SJSA1 (cell line): ENCODE measurements at places on chromosomes 1 and 21.

DNA sequence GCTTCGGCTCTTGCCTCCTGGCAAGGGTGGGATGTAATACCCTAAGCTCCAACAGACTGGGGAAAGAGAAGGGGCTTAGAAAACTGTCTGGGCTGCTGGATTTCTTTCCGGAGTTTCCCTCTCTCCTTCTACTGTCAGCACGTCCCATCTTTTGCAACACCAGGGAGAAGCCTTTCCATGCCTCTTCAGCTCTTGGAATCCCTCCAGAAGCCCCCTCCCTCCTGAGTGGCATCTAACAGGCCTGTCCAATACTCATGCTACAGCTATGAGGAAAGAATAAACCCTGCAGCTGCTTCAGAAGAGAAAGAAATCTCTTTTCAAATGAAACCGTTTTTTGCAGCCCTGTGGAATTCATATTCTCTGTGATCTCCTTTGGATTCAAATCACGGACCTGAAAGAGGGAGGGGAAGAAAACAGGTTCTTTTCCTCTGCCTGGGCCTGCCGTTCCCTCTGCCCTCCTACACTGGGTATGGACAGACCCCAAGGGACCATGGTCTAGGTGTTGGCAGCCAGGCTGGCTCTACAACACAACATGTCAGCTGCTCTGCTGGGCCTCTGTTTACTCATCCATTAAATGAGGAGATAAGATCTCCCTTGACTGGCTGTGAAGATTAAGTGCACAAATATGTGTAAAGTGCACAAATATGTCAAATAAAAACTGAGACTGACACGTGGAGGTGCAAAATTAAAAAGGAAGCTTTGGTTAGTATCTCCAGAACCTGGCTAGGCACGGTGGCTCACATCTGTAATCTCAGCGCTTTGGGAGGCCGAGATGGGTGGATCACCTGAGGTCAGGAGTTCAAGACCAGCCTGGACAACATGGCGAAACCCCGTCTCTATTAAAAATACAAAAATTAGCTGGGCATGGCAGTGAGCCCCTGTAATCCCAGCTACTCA is 6.0 kb upstream of the CAPN2 start:
- peak; percentile 74 for DNase-seq

GRCh38 chr1:226401355-226402303 is 6.3 kb downstream of the PARP1 start:
- DNase-seq: no peak

DNA sequence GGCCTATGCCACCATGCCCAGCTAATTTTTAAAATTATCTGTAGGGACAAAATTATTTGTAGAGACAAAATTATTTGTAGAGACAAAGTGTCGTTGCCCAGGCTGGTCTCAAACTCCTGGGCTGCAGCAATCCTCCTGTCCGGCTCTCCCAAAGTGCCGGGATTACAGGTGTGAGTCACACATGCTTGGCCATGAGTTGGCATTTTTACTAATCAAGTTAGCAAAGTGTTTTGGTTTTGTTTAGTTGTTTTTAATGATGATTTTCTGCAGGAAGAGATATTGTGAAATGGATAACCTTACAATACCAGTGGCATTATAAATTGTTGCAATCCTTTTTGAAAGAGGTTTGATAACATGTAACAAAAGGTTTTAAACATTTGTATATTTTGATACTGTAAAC is 65.3 kb upstream of the MAGI3 start:
- DNase-seq: no peak

- no peak for DNase-seq
Measured at GRCh38 chr1:10108948-10109708, 76.4 kb downstream of the UBE4B start.

DNA sequence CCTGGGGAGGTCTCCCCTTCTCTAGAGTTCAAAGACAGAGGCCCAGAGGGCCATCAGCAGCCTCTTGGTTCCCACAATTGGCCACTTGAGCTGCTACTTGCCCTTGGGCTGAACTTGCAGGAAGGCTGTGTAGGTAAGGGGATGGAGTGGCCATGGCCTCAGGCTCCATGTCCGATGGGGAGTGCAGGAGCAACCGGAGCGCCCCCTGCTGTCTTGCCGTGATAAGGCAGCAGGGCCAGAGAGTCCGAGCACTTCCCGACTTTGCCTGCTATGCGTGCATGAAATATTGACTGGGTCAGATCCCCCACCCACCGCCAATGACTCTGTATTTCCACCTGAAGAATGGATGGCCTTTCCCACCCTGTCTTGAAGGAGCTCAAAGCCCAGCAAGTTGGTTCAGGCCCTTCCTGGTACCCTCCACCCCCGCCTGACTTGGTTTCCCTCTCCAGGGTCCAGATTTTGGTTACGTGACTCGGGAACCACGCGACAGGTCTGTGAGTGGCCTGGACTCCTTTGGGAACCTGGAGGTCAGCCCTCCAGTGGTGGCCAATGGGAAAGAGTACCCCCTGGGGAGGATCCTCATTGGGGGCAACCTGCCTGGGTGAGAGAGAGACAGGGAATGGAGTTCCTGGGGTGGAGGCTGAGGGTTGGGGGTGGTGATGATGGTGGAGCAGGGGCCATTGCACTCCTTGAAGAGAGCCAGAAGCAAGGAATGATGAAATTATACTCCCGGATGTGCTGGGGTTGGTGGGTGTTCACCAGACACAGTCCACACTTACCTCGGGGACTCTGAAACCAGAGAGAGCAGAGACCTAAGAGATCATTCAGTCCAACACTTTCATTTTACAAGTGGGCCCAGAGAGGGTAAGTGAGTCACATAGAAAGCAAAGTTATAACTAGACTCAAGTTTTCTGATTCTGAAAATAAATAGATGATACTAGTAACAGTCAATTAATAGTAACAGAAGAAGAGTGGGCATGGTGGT is 25.6 kb downstream of the PADI3 start:
- peak; percentile 73 for DNase-seq

DNA sequence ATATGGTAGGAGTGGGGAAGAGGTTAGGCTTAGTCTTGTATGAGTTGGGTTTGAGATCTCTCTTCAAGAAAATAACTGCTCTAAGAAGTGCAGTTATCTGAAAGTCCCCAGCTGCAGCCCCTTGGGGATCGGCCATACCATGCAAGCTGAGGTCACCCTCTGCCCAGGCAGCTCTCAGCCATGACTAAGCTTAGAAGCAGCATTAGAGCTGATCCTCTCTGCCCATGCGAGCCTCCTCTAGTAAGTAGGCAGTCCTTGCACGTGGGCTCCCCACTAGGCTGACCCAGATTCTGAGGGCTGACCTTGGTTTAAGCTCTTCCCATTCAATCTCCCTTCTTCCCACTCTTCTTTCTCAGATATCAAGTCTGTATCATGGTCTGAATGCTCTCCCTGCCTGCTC is 121.0 kb upstream of the UBE2U start:
- peak; percentile 30 for DNase-seq

- DNase-seq: no peak
Measured at GRCh38 chr1:238177960-238178645, 287.4 kb upstream of the ZP4 start.

GRCh38 chr1:207654320-207654719 is 9.4 kb downstream of the CR1L start:
- DNase-seq: no peak

- DNase-seq: no peak
Measured at GRCh38 chr1:27522432-27523336, 32.7 kb upstream of the WASF2 start.

- no peak for DNase-seq
Measured at GRCh38 chr1:209805341-209805781, 581 bp downstream of the IRF6 start.

DNA sequence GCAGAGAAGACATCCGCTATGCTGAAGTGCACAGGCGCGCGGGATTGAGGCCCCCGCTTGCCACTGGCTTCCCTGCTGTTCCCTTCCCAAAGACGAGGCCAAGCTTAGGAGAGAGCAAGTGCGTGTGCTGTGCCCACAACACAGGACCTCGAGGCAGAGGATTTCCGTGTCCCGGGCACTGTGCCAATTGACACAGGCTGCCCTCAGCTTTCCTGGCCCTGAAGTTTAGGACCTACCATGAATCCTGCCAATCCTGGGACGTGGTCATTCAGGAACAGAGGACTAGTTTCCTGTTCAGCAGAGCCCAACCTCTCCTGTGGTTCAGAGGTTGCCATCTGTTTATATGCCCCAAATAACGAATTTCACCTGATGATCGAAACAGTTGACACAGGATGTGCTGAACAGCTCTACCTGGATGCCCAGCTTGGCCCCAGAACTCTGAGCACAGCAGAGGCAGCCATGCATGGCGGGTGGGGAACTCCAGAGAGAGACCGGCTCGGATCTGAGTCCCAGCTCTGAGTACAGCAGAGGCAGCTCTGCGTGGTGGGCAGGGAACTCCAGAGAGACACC is 22.0 kb downstream of the SLC37A1 start:
- DNase-seq: no peak

GRCh38 chr1:101261623-101262022 is 24.8 kb downstream of the S1PR1 start:
- DNase-seq: no peak

- no peak for DNase-seq
Measured at GRCh38 chr21:41712201-41712600, 54.7 kb downstream of the RIPK4 start.

DNA sequence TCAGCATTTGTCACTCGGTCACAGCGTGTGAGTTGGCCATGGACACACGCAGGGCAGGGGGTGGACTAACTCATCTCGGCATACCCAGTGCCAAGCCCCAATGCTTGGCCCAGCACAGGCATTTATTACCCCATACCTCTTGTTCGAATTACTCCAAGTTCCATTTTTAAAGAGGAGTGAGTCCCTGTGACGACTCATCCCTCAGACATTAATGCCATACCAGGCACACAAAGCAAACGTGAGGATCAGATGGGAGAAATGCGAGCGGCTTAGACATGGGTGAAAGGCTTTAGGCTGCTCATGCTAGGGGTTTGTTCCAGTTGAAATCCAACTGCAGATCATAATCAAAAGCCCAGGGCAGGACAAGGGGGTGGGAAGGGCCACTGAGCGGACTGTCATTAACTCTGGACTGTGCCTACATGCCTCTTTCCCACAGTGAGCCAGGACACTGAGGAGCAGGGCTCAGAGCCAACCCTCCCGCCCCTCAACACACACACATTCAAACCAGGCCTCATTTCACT is 118.5 kb upstream of the NGF start:
- peak; percentile 58 for DNase-seq

DNA sequence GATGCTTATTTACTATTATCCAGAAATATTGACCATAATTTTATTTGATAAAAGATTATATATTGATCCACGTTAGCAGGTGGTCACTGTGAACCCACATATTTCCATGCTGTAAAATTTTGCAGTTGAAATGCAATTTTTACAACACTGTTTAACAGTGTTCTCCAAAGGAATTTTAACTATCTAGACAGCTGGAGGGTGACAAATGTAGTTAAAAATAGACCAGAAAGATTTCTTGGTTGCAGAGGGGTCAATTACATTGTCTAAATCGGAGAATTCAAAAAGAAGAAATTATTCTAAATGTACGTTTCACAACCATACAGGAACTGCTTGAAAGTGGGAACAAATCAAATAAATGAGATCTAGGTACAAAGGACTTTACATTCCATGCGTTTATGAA is 625.2 kb upstream of the NCAM2 start:
- DNase-seq: no peak

GRCh38 chr1:192905049-192905448 is 96.2 kb downstream of the RGS2 start:
- no peak for DNase-seq

DNA sequence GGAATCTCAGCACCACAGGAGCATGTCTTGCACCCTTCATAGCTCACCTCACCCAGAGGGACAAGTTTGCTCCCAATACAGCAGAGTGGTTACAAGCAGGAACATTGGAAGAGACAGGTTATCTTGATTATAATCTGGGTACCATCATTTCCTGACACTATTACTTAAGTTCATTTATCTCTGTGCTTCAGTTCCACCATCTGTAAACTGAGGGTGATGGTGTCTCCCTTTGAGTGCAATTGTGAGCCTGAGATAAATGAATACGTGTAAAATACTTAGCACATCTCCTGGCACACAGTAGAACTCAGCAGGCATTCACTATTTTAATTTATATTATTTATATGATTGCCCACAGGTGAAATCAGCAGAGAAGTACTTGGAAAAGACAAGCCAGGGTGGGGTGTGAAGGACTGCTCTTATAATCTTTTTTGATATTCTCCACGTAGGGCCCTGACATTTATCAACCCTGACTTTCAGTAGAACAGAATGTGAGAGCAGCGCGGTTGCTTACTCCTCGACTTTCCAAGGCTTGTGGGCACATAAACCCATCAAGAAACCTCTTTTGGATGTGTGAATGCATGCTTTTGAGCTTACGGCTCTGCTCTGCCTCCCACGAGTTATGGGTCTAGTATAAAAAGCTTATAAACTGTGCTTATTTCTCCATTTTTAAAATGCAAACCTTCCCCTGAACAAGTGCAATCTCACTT is 34.9 kb downstream of the DUSP10 start:
- DNase-seq: no peak

- DNase-seq: no peak
Measured at GRCh38 chr21:33359446-33359845, 34.7 kb downstream of the IFNAR1 start.

DNA sequence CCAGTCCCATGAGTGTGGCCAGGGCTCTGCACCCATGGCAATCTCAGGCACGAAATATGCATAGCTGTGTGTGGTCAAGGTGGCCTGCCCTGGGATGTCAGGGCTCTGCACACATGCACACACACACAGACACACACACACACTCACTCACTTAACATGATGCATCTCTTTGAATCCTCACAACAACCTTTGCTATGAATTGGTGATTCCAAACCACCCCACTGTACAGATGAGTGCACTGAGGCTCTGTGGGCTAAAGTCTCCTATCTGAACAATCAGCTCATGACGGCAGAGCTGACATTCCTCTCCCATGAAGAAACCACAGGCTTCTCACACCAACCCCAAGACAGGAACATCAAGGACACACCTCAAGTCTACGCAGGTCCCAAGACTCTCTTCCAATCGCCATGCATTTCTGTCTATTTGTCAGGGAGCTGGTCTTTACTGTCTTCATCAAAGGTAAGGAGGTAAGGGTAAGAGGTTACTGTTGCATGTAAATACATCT is 131.6 kb downstream of the ETS2 start:
- no peak for DNase-seq

DNA sequence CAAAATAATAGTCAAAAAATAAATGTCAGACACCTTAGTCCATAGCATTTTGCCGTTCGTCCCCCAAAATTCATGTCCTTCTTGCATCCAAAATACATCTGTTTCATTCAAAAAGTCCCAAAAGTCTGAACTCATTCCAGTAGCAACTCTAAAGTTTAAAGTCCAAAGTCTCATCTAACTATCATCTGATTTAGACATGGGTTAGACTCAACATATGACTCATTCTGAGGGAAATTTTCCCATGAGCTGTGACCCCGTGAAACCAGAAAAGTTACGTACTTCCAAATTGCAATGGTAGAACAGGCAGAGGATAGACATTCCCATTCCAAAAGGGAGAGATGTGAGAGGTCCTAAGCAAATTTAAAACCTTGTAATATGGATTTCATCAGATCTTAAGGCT is 48.6 kb upstream of the CACHD1 start:
- DNase-seq: no peak
